Breast epithelium (tissue), 4 donors: ENCODE measurements at places on chromosomes 5 and 9.
A peak's percentile ranks its signal among the peaks of the same experiment; 100 is the strongest.

- DNase-seq: no peak
- H3K27me3 ChIP-seq: no peaks in the 10 kb centered on the region
- H3K4me1 ChIP-seq: no peaks in the 10 kb centered on the region
These were observed 86.8 kb downstream of the DROSHA start for GRCh38 chr5:31445041-31445600.

DNA sequence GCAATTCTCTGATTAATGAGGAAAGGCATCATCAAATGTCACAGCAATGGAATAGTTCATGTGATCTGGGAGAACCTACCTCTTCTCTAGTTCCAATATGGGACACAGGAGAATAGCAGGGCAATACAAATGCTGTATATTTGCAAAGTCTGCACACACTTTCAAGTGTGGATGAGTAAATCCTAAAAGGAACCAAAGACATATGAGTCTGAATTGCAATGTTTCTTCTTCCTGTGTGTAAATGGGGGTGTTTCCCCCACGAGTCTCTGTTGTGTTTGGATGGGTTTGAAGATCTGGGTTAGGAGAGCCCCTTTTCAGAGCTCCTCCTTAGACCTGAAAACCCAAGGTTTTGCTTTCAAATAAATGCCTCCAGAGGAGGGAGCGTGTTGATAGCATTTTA is 26.9 kb downstream of the SLC46A2 start:
- no peaks in the 10 kb centered on the region for H3K27me3 ChIP-seq
- H3K4me3 ChIP-seq: no peak overlapping the region
- DNase-seq: no peak
- H3K36me3 ChIP-seq: no peaks in the 10 kb centered on the region
- no peak overlapping the region for H3K27ac ChIP-seq

DNA sequence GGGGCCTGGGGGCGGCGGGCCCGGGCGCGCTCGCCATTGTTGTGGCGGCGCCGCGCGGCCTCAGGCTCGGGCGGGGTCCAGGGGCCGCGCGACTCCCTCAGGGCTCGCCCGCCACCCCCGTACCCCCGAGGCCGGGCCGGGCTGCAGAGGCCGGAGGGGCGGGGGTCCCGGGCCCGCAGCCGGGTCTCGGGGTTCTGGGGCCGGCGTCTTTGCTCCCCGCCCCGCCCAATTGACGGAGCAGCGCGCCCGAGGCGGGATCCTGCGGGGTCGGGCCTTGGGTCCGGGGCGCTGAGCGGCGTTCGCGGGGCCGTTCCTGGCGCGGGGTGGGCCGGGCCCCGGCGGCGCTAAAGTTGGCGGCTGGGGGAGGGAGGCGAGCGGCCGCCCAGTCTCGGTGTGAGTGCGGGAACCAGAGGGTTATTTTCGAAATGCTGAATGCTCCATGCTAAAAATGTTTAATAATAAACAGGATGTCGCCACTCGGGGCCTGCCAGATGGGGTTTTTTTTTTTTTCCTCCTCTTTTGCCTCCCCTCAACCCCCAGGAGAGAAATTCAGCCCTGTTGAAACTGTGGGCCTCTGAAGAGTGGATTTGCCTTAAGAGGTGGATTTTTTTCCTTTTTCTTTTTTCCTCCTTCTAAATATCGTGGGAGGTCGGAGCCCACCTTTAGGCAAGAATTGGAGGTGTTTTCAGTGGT is 724 bp downstream of the PRRC2B start:
- H3K4me1 ChIP-seq: peaks cover 20% of the 10 kb centered on the region
- no peaks in the 10 kb centered on the region for H3K27me3 ChIP-seq
- no peaks in the 10 kb centered on the region for H3K36me3 ChIP-seq
- no peak for DNase-seq
- H3K27ac ChIP-seq: peak overlapping the region; percentile 99

- H3K4me3 ChIP-seq: no peak overlapping the region
- DNase-seq: no peak
- no peaks in the 10 kb centered on the region for H3K36me3 ChIP-seq
- H3K4me1 ChIP-seq: no peaks in the 10 kb centered on the region
- no peaks in the 10 kb centered on the region for H3K27me3 ChIP-seq
These were observed 287.7 kb downstream of the SLIT3 start for GRCh38 chr5:169013208-169013728.

DNA sequence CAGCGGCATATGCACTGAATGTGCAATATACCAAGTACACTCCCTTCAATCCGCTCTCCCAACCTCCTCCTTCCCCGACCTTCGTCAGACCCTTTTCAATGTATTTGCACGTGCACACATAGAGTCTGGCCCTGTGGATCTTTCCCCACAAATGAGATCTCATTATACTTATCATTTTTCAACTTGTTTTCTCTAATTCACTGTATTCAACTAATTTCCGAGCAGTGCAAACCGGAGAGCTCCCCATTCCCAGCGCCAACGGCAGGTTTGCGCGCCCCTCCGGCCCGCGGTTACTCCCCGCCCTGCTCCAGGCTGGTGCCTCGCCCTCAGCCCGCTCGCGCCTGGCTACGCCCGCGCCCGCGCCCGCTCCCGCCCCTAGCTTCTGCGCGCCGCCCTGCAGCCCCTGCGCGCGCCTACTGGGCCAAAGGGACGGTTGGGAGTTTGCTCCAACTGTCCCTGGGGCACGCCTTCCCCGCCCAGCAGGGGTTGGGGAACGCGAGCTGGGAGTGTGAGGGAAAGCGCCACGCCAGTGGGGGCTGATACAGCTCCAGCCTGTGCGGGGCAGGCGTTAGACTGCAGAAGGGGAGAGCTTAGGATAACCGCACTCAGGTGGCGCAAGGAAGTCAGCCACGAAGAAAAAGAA is 3.3 kb upstream of the CDC20B start:
- no peak overlapping the region for H3K27ac ChIP-seq
- no peak for DNase-seq
- no peaks in the 10 kb centered on the region for H3K4me1 ChIP-seq
- H3K4me3 ChIP-seq: no peak overlapping the region
- H3K36me3 ChIP-seq: no peaks in the 10 kb centered on the region
- H3K27me3 ChIP-seq: no peaks in the 10 kb centered on the region

DNA sequence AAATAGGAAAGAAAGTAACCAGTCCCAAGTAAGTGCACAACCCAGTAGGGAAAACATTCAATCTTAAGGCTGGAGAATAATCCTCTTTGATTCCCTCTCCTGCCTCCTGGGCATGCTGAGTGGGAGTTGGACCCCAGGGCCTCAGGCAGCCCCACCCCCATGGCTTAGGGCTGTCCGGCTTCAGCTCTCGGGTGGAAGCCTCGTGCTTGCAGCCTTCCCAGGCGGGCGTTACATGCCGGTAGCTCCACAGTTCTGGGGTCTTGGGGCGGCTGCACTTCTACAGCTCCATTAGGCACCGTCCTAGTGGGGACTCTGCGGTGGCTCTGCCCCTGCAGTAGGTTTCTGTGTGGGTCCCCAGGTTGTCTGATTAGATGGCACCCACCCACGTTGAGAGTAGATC is 10.1 kb downstream of the GLIPR2 start:
- H3K4me1 ChIP-seq: peaks cover 4% of the 10 kb centered on the region
- H3K36me3 ChIP-seq: no peaks in the 10 kb centered on the region
- H3K27me3 ChIP-seq: no peaks in the 10 kb centered on the region

DNA sequence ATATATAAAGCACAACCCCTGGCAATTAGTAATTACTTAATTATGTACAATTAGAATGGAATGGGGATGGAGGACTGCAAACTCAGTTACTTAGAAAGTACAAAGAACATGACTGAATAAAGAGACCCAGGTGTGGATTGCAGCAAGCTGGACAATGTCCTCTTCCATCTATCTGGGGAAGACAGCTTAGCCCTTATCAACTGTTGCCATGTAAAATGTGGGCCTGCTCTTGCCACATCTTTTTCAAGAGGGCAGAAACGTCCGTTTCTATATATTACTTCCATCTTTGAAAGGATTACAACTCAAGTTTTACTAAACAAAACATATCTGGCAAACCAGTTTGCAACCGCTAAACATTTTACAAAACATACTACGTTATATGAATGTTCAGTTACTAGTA is 26.2 kb downstream of the GOLPH3 start:
- no peaks in the 10 kb centered on the region for H3K4me1 ChIP-seq
- no peak overlapping the region for H3K27ac ChIP-seq
- no peak overlapping the region for H3K4me3 ChIP-seq
- no peak for DNase-seq
- H3K27me3 ChIP-seq: no peaks in the 10 kb centered on the region

- H3K27me3 ChIP-seq: no peaks in the 10 kb centered on the region
- H3K27ac ChIP-seq: no peak overlapping the region
- H3K4me1 ChIP-seq: no peaks in the 10 kb centered on the region
- no peaks in the 10 kb centered on the region for H3K36me3 ChIP-seq
These were observed 43.5 kb downstream of the FBN2 start for GRCh38 chr5:128494516-128494915.
